ENCODE measurements at places on chromosomes 3 and 15.

DNA sequence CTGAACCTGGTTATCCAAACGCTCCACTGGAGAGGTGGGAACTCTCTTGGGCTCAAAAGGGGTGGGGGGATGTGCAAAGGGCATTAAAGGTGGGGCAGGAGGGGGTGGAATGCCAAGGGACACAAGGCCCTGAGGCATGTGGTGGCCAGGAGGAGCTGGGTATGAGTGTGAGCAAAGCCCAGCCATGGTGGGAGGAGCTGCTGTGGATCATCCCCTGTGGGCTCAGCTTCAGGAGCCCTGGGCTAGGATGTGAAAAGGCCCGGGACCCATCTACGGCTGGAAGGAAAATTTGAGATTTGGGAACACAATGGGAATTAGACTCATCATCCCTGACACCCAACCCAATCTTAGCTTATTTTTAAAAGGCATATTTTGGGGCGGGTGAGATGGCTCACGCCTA lies 33.3 kb downstream of the MGLL start:
- no peak for DNase-seq

GRCh38 chr3:78820542-78820941 lies 947.3 kb downstream of the ROBO1 start:
- no peak for DNase-seq

DNA sequence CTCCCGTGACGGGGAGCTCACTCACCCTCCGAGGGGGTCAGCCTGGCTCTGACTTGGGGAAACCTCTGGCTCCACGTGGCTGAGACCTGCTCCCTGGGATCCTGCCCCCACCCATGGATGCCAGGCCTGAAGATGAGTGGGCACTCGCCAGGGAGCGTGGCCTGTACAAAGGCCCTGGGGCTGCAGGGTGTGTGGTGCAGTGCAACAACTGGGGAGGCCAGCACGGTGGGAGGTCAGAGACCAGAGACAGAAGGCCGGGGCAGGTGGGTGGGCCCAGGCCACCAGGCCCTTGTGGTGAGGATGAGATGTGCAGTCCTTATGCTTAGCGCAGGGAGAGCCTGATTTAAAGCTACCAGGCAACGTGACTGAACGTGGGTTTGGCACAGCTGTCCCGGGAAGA lies 5.0 kb downstream of the DNAJB8 start:
- DNase-seq = no peak

DNA sequence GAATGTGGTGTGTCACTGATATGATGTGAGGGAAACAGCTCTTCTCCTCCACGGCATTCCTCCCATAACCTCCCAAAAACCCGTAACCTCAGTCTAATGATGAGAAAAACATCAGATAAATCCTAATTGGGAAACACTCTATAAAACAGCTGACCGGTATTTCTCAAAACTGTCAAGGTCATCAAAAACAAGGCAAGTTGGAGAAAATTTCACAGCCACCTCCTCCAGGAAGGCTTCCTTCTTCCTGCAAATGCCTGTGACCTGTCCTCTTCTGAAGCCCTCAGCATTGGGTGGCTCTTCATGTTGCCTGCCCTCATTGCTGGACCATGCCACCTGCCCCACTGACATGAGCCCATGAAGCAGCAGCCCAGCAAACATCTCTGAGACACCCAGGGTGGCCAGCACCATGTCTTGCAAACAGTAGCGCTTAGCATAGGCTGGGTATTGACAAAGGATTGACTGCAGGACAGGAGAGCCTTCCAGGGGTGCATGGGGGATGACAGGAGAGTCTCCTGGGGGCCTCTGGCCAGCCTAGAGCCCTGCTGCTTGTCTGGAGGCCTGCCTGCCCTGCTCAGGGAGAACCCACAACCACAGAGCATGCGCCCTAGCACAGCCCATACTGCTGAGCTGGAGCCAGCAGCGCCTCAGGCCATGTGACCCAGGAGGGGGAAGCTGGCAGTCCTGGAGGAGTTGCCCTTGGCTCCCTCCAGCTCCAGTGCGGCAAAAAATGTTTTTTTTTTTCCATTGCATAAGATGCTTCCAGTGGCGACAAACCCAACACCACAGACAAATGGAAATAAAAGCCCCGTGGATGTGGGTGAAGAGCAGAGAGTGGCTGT lies 49.7 kb downstream of the XXYLT1 start:
- DNase-seq = peak; percentile 51

- DNase-seq = no peak
These were observed 4.2 kb downstream of the TRA2B start for GRCh38 chr3:185933374-185934173.

DNA sequence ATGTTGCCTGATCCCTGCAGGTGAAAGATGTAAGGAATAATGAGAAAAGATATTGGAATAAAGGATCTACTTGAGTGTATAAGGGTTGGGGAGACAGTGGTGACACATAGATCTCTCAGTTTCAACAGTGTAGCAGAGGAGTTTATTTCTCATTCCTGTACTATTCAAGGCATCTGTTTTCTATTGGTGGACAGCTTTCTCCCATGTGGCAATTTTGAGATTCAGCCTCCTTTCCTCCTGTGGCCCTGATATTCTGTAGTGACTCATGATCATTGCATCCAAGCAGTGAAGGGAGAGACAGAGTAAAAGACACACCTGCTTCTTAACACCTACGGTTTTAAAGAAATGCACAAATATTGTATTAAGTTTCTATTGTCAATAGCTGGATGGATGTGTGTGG lies 327.6 kb downstream of the GRM7 start:
- DNase-seq = no peak
